CD8-positive, alpha-beta memory T cell (primary cell): ENCODE measurements at places on chromosomes 4 and X. TPM values are rescaled to one million over a fixed set of nuclear protein-coding genes. Genes with fewer than 3 reads are reported as not detected.

DNA sequence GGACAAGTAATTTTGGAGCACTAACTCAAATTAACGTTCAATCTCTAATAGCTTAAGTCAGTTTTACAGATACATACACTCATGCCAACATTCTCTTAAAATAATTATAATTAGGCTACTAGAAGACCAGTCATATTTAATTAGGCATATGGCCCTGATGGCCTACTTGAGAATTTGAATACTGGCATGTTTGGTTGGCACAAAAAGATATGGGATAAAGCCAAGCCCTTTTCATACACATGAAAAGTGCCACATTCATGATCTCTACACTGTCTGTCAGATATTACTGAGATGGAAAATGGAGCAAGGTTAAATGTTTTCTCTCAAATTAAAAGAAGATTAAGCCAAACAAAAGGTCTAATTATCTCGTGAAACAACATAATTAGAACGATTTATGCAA lies 1091.0 kb downstream of the C4orf33 start:
- no peaks in the 10 kb centered on the region for H3K27me3 ChIP-seq
- H3K36me3 ChIP-seq: no peaks in the 10 kb centered on the region
- no peak for DNase-seq
- no peak overlapping the region for H3K4me3 ChIP-seq

The TCEAL9 gene
- 2.8 TPM for total RNA-seq

DNA sequence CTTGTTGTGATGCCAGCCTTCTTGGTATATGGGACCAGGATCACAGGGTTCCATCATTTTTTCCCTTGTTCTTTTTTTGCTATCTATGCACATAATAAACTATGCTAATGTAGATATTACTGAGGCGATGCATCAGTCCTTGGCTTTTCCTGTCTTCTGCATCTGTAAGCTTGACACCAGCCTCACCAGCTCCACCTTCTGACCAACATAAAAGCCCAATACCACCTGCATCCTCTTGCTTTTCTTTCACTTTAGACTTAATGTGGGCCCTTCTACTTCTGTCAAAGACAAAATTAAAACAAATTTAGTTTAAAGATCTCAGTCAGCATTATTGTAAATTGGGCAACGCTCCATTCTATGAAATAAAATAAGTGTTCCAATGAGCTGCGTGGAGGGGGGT lies 1718.8 kb upstream of the PCDH10 start:
- H3K27ac ChIP-seq: no peak overlapping the region
- no peaks in the 10 kb centered on the region for H3K27me3 ChIP-seq
- no peaks in the 10 kb centered on the region for H3K4me1 ChIP-seq
- no peak overlapping the region for H3K4me3 ChIP-seq
- no peaks in the 10 kb centered on the region for H3K36me3 ChIP-seq

DNA sequence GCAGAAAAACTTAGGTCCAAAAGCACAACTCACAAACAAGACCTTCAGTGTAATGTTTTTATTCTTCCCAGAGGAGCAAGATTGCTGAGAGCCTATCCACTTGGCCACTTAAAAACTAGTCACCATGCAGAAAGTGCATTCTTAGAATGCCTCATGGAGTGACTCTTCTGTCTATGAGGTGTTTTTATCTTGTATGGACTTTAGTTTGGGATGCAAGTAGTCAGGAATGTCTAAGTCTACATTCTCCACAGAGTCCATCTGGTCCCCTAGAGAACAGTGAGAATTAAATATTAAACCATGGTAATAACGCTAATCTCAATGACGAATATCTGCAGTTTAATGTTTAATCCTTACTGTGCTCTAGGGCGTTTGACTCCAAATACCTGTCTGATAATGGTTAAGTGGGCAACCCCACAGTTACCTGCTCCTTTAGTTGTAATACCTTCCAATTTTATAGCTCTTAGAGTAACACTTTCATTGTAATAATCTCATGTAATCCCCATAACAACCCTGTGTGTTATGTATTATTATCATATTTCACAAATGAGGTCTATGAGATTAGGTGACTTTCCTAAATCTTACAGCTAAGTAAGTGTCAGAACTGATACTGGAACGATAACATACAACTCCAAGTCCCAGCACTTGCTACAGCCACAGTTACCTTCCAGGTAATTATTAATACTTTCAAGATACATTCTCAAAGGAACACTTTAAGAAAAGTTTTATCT lies 235.6 kb upstream of the JADE1 start:
- no peak overlapping the region for H3K27ac ChIP-seq
- no peaks in the 10 kb centered on the region for H3K4me1 ChIP-seq
- H3K27me3 ChIP-seq: no peaks in the 10 kb centered on the region
- no peak overlapping the region for H3K4me3 ChIP-seq

DNA sequence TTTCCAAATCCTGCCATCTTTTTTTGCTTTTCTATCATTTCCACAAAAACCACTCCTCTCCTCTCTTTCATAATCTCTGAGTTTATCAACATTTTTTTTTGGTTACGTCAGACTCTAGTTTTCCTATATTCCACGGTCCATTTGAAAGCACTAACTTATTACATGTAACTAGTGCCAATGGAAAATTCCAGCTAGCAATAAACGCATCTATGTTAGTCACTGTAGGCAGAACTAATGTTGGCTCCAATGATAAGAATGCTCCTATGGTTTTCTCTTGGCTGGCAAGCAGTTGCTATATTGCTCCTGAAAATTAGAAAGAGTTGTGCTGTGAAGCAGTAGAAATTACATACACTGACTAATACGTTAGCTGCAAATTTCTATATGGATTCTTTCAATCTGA lies 634.6 kb upstream of the FTHL17 start:
- H3K27me3 ChIP-seq: no peaks in the 10 kb centered on the region
- no peak overlapping the region for H3K27ac ChIP-seq
- no peak for DNase-seq
- H3K4me3 ChIP-seq: no peak overlapping the region
- no peaks in the 10 kb centered on the region for H3K4me1 ChIP-seq

The PDE5A gene
- 0.20 TPM for total RNA-seq

DNA sequence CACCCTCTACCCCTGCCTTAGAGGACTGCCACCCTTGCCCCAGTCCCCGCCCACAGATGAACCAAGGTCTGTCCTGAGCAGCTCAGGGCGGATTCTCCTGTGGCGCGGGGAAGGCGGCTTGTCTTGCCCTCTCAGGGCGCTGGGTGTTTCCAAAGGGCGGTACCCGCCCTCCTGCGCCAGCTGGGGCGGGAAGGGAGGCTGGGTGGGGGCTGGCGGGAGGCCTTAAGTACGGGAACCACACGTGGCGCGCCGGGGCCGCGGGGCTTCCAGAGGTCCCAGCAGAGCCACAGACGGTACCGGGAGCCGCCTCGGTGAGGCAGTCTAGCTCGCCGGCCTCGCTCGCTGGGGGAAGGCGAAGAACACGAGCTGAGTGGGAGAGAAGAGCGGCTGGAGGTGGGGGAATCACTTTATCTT lies 361.1 kb downstream of the MID1IP1 start:
- no peaks in the 10 kb centered on the region for H3K27me3 ChIP-seq
- no peaks in the 10 kb centered on the region for H3K4me1 ChIP-seq
- no peak overlapping the region for H3K27ac ChIP-seq

DNA sequence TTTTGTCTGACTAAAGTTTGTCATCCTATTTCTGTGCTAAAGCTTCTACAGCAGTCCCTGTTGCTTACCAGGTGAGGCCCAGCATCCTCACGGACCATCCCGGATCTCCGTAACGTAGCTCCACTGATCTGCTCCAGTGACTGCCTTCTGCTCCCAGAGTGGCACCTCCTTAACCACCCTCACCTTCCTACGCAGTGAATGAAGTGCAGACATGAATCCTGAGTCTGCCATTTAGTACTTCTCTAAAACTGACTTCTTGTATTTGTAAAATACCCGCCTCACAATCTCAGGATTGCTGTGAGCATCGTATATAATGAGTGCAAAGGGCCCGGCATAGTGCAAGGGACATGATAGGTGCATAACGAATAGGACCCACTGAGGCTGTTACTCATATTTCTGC lies 27.7 kb upstream of the ACSL1 start:
- no peak overlapping the region for H3K27ac ChIP-seq
- no peak for DNase-seq
- no peak overlapping the region for H3K4me3 ChIP-seq

- no peaks in the 10 kb centered on the region for H3K27me3 ChIP-seq
- no peaks in the 10 kb centered on the region for H3K4me1 ChIP-seq
- no peaks in the 10 kb centered on the region for H3K36me3 ChIP-seq
- no peak overlapping the region for H3K4me3 ChIP-seq
Measured at GRCh38 chr4:72953571-72953970, 115.9 kb downstream of the COX18 start.

- no peak for DNase-seq
- no peaks in the 10 kb centered on the region for H3K27me3 ChIP-seq
Measured at GRCh38 chr4:55358668-55359067, 12.6 kb downstream of the SRD5A3 start.

DNA sequence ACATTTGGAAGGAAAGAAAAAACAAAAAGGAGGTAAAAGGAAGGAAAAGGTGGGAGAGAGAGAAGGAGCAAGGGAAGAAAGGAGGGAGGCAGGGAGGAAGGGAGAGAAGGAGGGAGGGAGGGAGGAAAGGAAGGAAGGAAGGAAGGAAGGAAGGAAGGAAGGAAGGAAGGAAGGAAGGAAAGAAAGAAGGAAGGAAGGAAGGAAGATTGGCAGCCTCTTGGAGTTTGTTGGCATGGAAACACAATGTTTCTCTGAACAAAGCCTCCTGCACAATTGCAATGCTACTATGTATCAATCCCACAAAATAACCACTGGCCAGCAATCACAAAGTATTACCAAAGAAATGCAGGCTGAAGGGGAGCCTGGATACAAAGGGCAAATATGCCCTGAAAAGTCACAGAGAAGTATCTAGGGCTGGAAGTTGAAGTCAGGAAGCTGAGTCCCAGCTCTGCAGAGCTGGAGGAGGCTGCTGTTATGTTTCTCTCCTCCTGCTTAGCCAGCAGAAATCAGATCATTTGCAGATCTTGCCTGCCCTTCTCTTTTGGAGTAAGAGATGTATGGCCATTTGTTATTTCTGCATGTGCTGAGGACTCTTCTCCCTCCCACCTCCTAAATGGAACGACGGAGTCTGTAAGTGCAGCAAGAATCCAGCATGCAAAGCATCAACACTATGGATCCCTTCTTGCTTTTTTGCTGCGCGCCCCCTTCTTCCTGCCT lies 195.9 kb upstream of the LDB2 start:
- no peaks in the 10 kb centered on the region for H3K4me1 ChIP-seq
- no peaks in the 10 kb centered on the region for H3K27me3 ChIP-seq
- no peak for DNase-seq
- H3K36me3 ChIP-seq: no peaks in the 10 kb centered on the region
- H3K4me3 ChIP-seq: no peak overlapping the region
- H3K27ac ChIP-seq: no peak overlapping the region

DNA sequence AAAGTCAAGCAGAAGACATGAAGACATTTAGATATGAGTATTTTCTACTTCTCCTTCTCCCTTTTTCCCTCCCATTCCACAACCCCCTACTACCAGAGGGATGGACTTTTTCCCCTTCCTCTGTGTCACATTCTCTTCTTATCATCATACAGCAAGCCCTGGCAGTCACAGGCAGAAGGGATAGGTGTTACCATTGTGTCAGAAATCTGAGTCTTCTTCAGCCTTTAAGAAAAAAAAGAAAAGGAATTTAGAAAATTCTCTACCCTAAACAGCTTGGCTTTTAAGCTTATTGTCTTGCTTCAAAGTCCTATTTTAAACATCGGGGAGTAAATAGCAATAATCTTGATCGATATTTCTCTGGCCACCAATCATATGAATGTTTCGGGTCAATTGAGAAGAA lies 30.9 kb upstream of the ADH1C start:
- DNase-seq: no peak
- H3K27ac ChIP-seq: no peak overlapping the region
- no peaks in the 10 kb centered on the region for H3K27me3 ChIP-seq
- H3K36me3 ChIP-seq: no peaks in the 10 kb centered on the region
- no peaks in the 10 kb centered on the region for H3K4me1 ChIP-seq

DNA sequence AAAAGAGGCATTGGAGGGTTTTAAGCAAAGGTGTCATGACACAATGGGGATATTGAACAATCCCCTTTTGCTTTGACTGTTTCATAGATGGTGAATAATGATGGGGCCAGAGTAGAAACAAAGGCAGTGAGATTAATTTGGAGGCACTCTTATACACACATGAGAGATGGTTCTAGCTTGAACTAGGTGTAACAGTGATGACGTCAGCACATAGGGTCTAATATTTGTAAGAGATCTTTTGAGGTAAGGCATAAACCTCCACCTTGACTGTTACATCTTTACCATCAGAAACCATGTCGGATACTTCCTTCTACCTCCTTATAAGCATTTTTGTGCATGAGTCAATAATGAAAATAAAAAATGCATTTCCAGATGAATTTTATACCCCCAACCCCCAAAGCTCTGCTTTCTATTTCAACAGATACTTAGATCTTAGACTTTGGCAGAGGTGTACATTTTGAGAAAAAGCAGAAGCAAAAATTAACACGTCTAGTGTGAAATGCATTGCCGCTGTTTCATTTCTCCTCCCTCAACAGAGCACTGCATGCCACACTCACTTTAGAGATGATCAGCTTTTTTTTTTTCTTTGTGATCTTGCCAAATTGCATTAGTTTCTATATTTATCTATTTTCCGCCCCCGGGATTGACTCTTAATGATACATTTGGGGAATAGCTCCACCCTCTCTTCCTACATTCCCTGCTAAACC lies 87.2 kb downstream of the HS3ST1 start:
- no peaks in the 10 kb centered on the region for H3K4me1 ChIP-seq
- DNase-seq: no peak
- no peak overlapping the region for H3K27ac ChIP-seq
- no peaks in the 10 kb centered on the region for H3K36me3 ChIP-seq
- H3K27me3 ChIP-seq: no peaks in the 10 kb centered on the region

- no peak overlapping the region for H3K4me3 ChIP-seq
- no peak for DNase-seq
- no peaks in the 10 kb centered on the region for H3K27me3 ChIP-seq
- no peak overlapping the region for H3K27ac ChIP-seq
- H3K4me1 ChIP-seq: no peaks in the 10 kb centered on the region
Measured at GRCh38 chr4:84028340-84028739, 470.8 kb downstream of the NKX6-1 start.

The FAM47A gene
- not detected for total RNA-seq

DNA sequence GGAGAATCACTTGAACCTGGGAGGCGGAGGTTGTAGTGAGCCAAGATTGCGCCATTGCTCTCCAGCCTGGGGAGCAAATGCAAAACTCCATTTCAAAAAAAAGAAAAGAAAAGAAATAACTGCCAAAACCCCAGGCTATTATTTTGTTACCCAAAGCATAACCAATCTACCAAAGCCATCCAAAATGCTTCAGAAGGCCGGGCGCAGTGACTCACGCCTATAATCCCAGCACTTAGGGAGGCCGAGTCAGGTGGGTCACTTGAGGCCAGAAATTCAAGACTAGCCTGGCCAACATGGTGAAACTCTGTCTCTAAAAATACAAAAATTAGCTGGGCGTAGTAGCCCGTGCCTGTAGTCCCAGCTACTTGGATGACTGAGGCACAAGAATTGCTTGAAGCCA lies 49.8 kb downstream of the SMIM31 start:
- H3K4me1 ChIP-seq: no peaks in the 10 kb centered on the region
- H3K4me3 ChIP-seq: no peak overlapping the region
- no peak for DNase-seq
- H3K27ac ChIP-seq: no peak overlapping the region

The FRMPD4 gene
- total RNA-seq: not detected

- H3K27me3 ChIP-seq: no peaks in the 10 kb centered on the region
- H3K4me1 ChIP-seq: no peaks in the 10 kb centered on the region
- H3K36me3 ChIP-seq: no peaks in the 10 kb centered on the region
Measured at GRCh38 chrX:37818031-37818430, 29.3 kb downstream of the DYNLT3 start.
